Ascending aorta (tissue), 2 donors: ENCODE measurements at places on chromosomes 7 and 10. TPM values are rescaled to one million over a fixed set of nuclear protein-coding genes. Genes with fewer than 3 reads are reported as not detected.

Gene EN2
- not detected for total RNA-seq

Gene GDF2
- 0.21 TPM for total RNA-seq

Gene GALNT17
- total RNA-seq, result 29.8 TPM

Gene COBL
- total RNA-seq, result 0.11 TPM

Gene KRIT1
- 66.1 TPM for total RNA-seq

GRCh38 chr7:103680161-103681144 lies 234.4 kb upstream of the SLC26A5 start:
- DNase-seq, result no peak

- no peak for DNase-seq
Measured at GRCh38 chr7:72325561-72325960, 86.6 kb downstream of the CALN1 start.

GRCh38 chr7:137146552-137147337 lies 196.8 kb downstream of the PTN start:
- no peak for DNase-seq

GRCh38 chr10:57776688-57777432 lies 490.8 kb downstream of the IPMK start:
- no peak for DNase-seq

- DNase-seq, result no peak
Measured at GRCh38 chr7:30351724-30352123, 67.3 kb downstream of the ZNRF2 start.

GRCh38 chr7:105617280-105618015 lies 36.2 kb upstream of the EFCAB10 start:
- DNase-seq, result no peak

GRCh38 chr7:1176891-1177373 lies 16.9 kb upstream of the ZFAND2A start:
- DNase-seq, result no peak

DNA sequence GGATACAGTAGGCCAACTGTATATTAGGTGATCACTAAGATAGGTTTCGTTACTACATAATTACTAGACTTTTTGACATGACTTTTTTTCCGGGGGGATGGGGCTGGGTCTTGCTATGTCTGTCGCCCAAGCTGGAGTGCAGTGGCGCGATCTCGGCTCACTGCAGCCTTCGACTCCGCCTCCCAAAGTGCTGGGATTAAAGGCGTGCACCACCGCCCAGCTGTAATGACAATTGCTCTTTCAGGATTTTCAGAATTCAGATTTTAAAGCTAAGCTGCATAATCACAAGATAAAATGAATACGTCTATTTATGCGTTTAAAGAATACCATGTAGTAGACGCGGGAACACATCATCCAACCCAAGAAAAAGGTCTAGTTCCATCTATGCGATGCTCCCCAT lies 982 bp downstream of the IDI1 start:
- DNase-seq, result no peak

- no peak for DNase-seq
Measured at GRCh38 chr7:2196381-2197378, 36.1 kb downstream of the MAD1L1 start.

DNA sequence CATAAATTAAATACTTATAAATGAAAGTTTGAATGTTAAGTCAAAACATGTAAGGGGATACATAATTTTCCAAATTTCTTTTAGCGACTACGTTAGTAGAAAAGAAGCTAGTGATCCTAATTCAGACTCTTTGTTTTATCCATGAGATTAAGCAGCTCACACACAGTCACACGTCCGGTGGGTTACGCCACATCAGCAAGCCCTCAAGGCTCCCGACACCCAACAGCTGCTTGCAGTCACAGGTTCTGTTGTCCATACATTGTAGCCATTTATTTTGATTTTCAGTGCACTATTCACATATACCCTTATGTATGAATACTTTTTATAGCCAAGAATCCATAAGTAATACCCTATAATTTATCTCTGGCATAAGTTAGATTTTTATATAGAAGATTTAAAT lies 39.5 kb downstream of the XRCC2 start:
- DNase-seq, result no peak
